ENCODE measurements at places on chromosomes 7 and 10.

DNA sequence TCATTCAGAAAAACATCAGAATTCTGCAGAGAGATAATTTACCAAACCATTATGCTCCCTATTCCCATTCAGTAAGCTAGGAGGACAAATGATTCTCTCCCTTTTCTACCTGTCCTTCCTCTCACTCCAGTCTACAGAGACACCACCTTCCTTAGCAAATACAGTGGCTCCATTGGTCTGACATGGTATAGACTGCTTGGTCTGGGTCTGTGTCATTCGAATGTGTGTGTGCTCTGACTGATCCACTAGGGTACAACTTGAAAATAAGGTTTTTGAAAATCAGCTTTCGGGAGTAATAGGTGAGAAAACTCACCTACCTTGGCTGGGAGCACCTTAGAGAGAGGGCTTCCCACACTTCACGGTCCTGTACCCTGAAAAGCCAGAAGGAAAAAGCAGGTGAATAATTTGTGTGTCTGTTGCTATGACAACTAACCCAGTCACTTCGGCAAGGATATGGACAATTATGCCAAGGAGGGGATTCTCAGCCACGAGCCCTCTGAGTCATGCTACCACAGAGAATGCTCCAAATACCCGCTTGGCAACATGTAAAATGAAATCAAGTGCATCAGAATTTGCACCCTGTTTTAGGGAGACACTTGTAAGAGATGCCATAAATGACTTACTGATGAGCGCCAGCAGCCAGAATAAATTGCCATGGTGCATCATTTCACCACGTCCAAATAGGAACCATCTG is 114.5 kb upstream of the PRKCQ start:
- DNase-seq: no peak

DNA sequence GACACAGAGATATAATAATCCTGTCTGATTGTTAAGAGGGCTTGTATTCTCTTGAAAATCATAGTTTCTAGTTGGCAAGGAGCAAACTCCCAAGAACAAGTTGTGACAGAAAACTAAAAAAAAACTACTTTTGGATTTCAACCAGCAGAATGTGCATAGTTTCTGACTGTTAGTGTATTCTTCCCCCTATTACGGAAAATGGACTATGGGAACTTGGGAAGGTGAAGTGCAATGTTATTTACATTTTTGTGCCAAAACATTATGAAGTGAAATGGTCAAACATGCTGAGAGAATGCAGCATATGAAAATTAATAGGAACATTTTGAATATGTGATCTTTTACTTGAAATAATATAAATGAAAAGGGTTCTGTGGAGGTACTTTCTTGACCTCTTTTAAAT is 660.8 kb downstream of the SUGCT start:
- DNase-seq: no peak

DNA sequence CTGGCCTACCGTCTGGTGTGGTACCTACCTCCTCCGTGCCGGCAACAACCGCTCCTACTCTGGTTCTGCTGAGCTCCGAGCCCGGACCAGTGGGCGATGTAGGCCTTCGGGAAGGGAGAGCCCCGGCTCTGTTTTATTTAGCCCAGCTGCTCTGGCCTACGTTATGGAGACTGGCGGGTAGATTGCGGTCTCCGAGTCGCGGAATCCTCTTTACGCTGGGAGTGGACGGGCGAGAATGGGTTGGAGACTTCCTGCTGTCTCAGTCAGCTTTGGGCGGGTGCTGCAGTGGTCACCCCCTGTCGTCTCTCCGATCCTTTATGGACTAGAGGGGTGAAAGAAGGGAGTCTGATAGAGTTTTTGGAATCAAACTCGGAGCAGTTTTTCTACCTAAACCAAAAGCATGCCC is 406 bp downstream of the CBLL1 start:
- DNase-seq: no peak

- no peak for DNase-seq
Observed at GRCh38 chr7:101589052-101589451, 40.0 kb downstream of the MYL10 start.

DNA sequence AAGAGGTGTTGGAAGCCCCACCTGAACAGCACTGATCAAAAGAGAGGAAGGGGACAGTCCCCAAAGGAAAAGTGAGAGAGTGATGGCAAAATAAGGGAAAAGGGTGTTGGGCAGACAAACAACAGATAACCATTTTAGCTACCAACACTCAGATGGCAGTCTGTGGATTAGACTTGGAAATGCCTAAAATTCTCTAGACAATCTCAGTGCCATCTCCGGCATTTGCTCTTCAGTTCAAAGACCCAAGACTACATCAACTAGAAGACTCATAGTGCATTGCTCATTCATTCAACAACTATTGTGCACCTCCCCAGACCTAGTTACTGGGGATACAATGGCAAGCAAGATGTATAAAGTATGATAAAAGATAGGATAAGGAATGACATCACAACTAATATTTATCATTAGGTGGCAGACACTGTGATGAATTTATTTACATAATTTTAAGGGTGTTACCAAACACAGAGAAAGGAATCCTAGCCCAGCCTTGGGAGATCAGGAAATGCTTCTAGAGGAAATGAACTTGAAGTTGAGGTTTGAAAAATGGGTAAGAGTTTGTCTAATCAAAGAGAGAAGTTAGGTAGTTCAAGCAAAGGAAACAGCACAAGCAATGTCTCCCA is 109.3 kb upstream of the ARID5B start:
- DNase-seq: no peak

DNA sequence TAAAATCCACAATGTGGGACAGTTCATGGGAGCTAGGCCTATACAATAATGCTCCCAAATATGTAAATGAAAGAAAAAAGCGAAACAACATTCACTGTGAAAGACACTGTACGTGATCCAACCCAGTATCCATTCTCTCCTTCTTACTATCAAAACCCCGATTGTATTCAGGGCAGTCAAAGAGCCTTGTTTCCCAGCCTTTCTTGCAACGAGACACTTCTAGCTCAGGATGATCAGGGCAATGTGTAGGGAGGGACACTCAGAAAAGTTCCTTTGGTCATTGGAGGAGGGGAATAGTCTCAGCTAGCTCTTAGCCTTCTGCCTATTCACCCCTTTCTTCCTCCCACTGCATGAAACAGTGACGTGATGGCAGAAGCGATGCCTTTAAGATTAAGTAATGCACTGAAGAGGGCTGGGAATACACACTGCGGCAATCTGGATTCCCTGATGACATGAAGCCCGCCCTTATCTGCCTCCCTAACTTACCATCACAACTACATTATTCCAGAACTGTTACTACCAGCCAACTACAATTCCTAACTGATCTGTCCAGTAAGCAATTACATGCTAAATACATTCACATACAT is 27.3 kb downstream of the UBE2H start:
- DNase-seq: no peak

GRCh38 chr10:42975558-42976340 is 101.1 kb upstream of the RET start:
- no peak for DNase-seq

GRCh38 chr10:126294451-126294850 is 93.8 kb downstream of the ADAM12 start:
- no peak for DNase-seq

DNA sequence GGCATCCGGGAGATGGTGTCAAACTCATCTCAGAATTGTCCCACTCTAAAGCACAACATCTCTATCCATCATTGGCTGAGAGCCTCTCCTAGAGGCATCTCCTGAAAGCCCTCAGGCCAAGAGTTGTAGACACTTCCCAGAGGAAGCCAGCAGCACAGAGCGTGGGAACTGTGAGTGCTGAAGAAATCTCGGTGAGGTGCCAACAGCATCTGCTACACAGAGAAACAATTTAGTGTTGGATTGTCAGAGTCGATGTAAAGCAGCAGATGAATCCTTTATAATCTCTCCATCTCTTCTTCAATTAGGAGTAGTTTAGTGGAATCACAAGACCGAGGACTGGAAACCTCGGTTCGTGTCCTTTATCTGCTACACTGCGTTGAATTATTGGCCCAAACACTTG is 172.2 kb downstream of the C7orf25 start:
- DNase-seq: no peak

DNA sequence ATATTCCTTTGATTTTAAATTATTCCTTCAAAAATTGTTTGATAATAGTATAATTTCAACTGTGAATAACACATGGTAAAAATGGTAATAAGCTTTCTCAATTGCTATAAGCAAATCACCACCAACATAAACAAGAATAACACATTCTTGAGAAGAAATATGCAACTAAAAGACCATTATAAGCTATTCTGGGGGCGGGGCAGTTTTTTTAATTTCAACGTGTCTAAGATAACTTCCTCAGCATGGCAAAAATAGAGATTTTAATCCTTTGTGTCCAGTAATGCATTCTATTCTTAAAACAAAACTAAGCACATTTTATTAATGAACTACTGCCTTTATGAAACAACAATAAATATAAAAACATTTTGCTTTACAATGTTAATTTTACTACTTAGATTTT is 1.5 kb downstream of the DNAJC12 start:
- no peak for DNase-seq

DNA sequence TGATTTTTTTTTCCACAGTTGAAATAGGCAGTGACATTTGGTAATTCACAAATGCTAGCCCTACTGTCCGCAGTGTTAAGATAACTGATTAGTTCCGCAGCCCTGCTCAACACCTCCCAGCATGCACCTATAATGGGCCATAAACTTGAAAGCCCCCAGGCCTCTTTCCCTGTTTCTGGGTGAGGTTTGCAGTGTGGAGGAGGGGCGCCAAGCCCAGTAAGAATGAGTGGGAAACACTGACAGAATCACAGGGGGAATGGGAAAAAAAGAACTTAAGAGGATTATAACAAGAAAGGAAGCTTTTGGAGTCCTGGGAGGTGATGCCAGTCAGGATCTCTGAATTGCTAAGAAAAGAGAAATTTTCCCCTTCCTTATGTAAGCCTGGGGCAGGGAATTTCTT is 39.6 kb upstream of the SP8 start:
- DNase-seq: no peak

DNA sequence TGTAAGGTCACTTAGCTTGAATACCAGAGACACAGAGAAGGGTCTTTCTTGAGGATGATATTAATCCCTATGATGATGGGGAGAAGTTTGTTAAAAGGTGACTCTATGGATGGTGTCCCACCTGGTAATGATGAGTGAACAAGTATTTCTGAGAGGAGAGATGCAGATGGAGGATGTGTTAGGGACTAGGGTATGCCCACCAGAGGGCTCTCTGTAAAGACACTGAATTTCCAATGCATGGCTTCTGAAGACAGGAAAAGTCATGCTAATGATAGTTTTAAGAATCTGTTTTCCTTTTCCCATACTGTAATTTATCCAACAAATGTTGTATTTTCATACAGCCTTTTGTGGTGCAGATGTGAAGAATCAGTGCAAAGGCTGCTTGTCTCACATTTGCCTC is 1250.9 kb upstream of the CELF2 start:
- DNase-seq: no peak

Data from stimulated activated CD4-positive, alpha-beta T cell treated with anti-CD3 and anti-CD28 coated beads, Interleukin-12 subunit alpha, Interleukin-12 subunit beta, amount 100 ng/mL, for 4 hours (primary cell).